ENCODE measurements at places on chromosomes 6 and 20.

DNA sequence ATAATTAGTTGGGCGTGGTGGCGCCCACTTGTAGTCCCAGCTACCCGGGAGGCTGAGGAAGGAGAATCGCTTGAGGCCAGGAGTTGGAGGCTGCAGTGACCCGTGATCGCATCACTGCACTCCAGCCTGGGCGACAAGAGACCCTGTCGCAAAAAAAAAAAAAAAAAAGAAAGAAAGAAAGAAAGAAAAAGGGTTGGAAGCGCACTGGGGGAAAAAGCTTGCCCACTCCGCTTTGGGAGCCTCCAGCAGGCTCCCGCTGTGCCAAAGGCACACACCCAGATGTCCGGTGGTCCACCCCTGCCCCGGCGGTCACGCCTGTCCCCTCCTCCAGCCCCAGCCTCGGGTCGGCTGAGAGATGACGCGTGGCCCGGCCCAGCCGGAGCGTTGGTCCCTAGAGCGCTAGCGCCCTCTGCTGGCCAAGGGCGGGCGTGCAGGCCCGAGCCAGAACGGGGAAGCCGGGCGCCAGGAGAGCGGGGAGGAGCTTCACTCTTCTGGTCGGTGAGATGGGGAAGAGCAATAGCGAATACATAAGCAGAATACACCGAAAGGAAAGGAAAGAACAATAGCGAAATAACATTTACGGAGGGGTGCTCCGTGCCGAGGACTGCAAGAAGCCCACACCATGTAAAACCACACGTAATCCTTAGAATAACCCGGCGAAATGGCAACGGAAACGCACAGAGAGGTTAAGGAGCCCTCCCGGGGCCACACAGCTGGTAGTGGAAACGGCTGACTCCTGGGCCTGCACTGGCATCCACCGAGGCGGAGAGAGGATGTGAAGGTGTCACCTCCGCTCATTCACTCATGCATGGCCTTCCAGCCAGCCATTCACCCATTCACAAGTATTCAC lies 41.7 kb downstream of the UBE2V1 start:
- peak; percentile 87 for DNase-seq

DNA sequence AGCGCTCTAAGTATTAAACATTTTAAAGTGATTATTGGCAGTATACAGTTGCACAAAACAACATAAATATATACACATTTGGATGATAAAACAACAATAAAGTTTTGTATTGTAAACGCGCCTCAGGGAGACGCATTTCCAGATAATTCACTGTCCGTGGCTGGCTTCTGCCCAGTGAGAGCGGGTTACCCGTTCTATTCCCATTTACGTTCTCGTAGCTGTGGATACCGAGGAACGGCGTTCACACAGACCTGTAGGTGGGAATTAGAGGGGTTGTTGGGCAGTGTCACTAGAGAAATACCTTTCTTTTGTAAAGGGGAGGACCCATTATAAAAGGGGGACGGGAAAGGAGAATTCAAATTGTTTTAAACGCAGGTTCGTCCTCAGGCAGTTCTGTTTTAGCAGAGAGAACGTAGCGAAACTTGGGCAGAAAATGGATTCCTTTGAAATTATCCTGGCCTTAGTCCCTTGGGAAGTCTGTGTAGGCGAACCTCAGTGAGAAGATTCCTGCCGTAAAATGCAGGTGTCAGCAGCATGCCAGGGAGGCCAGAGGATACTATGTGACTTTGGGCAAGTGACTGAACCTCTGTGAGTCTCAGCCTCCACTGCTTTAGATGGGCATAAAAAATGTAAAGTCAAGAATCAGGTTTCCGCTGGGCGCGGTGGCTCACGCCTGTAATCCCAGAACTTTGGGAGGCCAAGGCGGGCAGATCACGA lies 756 bp downstream of the MTG2 start:
- no peak for DNase-seq

- DNase-seq = no peak
Measured at GRCh38 chr6:147508866-147509608, 547 bp downstream of the SAMD5 start.

- no peak for DNase-seq
Measured at GRCh38 chr20:13960525-13960924, 29.9 kb downstream of the SEL1L2 start.

- no peak for DNase-seq
Measured at GRCh38 chr6:122619309-122619708, 9.1 kb downstream of the PKIB start.

- DNase-seq = no peak
Measured at GRCh38 chr6:7489376-7489775, 52.1 kb upstream of the DSP start.

GRCh38 chr6:167576050-167576741 lies 250.5 kb upstream of the AFDN start:
- no peak for DNase-seq

GRCh38 chr20:37564388-37565133 lies 36.9 kb upstream of the BLCAP start:
- DNase-seq = peak; percentile 24

- DNase-seq = no peak
Measured at GRCh38 chr20:58091810-58092209, 136.6 kb downstream of the ANKRD60 start.

GRCh38 chr20:2837221-2837960 lies 3.1 kb downstream of the PCED1A start:
- DNase-seq = no peak

DNA sequence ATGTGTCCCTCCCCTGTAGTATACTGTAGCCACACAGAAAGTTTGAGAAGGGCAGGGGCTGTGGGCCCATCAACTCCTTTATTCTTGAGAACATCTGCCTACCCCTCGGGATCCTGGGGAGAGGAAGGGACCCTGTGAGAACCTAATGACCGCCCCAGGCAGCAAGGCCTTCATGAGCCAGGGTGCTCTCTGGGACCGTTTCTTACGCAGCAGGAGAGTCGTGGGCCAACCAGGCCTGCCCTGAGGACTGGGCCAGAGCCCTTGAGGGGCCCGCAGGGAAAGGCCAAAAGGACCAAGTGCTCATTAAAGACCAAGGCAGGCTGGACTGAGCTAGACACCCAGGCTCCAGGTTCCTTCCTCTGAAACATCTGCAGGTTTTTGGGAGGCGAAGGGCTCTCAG lies 5.2 kb downstream of the SGK2 start:
- no peak for DNase-seq

DNA sequence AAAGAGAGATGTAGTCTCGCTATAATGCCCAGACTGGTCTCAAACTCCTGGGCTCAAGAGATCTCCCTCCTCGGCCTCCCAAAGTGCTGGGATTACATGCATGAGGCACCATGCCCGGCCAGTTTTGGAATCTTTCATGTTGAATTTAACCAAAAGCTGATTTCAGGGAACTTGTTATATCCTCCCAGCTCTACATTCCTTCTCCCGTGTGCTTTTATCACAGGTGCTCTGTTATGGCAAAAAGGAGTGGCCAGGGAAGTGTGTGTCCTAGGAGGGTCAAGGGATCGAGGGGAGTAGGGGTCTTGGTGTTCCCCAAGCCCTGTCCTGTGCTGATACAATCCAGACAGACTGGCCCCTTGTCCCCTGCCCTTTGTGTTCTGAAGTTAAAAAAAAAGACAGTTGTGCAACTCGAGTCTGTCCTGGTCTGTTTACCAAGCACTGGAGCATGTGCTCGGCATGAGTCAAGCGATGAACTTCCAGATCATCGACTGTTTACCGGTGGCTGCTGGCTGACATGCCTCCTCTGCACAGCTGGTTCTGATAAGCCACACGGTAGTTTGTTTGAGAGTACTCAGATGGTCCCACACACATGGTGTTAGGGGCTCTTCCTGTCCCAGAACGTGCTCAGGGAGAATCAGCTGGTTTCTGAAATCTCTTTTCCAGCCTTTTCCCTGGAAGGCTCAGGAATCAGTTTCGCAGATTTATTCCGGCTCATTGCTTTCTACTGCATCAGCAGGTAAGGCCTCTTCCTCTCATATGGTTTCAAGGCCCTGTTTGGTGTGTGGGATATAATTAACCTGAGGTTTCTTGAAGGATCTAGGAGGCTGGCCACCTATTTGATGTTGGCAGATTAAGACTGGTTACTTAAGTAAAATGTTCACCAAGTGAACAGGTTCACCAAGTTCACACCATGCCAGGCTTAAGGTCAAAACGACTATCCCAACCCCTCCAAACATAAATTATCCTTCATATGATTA lies 52.6 kb upstream of the NAA20 start:
- DNase-seq = no peak

GRCh38 chr6:48535582-48536009 lies 424.6 kb upstream of the PTCHD4 start:
- no peak for DNase-seq

DNA sequence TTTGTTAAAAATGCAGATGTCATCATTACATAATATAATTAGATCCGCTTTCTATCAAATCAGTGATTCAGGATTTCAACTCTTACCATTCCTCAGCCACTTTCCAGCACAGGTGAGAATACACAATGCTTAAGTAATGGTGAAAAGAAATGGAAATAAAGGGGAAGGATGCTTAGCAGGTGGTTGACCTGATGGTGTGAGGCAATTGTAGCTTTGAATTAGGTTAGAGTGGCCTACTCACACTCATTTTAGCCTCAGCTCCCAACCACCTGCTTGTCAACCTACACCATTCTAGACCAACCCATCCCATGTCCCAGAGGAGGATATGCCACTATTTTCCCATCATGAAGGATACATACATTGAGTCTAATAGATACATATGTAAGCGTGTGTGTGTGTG lies 138.1 kb downstream of the DNAH8 start:
- DNase-seq = no peak

DNA sequence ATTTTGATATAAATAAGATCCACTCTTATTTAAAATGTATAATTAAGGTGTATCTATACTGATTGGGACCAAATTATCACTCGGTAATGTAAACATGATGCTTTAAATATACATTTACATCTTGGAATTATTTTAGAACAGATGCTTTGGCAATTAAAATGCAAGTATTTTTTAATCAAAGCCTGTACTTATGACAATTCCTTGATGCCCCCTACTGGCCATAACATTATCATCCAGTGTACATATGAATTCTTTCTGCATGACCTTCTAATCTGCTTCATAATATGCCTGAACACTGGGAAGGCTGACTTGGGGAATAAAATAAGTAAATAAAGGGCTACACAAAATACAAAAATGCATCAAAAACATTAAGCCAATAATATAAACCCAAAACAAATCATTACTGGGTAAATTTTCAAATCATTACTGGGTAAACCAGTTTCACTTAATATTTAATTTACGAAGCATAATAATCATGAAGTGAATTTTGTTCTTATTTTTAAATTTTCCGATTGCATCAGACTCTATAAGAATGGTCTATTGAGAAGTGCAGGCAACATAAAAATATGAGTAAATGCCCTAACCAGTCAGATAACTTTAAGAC lies 65.1 kb downstream of the CGA start:
- no peak for DNase-seq

DNA sequence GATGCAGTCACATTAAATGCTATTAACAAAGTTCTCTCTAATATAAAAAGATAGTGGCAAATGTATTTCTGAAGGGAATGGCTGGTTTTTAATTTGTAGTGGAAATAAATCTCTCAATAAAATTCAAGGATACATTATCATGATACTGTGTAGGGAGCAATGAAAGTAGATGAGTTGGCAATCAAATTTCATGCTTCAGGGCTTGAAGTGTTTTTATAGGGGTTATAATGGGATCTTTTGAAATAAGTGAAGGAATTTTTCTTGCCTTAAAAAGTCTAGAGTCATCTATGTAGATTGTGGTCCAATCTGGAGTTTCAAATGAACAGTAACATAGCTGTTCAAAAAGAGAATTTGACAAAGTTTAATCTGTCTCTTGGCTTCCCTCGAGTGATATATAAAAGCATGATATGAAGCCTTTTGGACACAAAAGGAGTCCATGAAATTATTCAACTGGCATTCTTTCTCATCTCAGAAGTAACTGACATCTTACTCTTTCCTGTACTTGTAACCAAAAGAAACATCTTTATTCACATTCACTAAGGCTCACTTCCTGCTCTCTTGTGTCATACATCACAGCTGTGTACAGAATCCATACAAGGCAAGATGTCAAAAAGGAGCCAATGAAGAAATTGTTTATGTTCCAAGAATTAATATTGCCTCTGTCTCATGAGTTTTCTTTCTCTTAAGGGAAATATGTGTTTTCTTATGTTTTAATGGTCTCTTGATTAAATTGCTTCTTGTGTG lies 591.0 kb upstream of the GJE1 start:
- no peak for DNase-seq

DNA sequence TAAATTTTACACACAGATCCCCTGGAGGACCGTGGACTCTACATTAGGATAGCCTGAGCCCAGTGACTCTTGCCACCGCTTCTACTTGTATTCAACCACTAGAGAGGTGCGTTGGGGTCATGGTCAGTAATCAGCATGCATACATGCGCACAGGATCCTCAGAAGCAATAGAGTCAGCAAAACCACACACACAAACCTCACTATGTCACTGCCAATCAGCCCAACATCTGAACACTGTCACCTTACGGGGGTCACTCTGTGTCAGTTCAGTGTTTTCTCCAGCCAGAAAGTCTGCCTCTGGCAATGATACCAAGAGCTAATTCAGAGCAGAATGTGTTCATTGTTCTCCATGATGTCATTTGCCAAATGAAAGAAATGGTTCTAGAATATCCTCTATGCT lies 225.3 kb downstream of the KHDC1L start:
- no peak for DNase-seq

DNA sequence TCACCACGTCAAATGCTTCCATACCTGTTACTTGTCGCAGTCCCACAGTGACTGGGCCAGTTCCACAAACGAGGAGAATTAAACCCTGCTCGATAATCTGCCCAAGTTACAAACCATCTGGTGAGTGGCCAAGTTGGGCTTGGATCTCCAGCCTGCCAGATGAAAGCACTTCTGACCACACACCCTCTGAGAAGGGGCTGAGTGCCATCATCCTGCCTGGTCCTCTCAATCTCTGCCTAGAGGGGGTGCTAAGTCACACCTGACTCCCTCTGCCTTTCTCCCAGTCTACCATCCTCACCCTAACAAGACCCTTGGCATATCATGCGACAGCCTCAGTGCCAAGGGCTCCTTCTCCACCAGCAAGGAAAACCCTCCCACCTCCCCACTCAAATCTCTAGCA lies 15.8 kb downstream of the RRP36 start:
- no peak for DNase-seq

DNA sequence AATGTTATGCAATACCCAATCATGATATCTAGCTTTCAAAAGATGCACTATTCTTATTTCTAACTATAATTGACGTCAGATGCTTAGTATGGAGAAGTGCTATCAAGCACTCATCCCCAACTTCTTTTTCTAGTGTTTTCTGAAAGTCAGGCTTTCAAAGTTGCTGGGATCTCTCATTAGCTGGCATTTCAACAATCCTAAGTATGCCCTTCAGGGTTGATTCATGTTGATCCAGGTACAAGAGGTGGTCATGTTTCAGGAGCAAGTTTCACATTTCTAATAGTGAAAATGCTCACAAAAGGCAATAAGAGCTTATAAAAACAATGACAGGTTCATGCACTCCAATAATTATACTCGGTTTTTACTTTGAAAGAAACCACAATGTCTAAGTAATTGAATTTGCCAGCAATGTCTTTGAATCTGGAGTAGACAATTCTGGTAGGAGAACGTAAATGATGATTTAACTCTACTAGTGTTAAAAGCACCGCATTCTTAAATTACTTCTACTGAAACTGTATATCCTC lies 193.7 kb upstream of the KHDRBS2 start:
- no peak for DNase-seq
